CD4-positive, alpha-beta T cell treated with Interleukin-12 subunit alpha and Interleukin-12 subunit beta, for 1 hour (primary cell): ENCODE measurements at places on chromosomes 2 and 18.

GRCh38 chr2:68083346-68083745 lies 20.5 kb upstream of the C1D start:
- no peak for DNase-seq

DNA sequence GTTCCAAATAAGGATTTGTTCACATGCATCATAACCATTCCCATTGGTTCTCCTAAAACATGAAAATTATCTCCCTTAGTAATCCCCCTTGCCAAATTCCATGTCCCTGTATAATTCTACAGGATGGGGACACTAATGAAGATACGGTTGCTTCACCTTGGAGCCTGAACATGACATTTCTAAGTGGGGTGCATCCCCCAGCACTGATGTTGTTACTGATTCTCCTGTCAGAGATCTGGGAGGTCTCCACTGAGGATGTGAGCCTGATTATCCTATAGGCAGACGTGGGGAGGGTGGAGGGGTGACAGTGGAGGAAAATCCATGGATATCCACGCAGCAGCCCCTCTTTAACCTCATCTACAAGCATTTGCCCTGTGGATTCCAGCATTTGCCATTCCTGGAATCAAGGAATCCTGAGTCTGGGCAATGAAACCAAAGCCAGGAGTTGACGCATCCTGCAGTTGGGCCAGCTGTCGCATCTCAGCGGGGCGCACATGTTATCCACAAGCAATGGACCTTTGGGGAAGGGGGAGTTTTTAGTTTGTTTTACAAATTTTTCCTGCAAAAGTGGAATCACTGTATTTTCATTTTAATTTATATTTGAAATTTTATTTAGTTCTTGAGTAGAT lies 57.3 kb downstream of the HK2 start:
- no peak for DNase-seq

DNA sequence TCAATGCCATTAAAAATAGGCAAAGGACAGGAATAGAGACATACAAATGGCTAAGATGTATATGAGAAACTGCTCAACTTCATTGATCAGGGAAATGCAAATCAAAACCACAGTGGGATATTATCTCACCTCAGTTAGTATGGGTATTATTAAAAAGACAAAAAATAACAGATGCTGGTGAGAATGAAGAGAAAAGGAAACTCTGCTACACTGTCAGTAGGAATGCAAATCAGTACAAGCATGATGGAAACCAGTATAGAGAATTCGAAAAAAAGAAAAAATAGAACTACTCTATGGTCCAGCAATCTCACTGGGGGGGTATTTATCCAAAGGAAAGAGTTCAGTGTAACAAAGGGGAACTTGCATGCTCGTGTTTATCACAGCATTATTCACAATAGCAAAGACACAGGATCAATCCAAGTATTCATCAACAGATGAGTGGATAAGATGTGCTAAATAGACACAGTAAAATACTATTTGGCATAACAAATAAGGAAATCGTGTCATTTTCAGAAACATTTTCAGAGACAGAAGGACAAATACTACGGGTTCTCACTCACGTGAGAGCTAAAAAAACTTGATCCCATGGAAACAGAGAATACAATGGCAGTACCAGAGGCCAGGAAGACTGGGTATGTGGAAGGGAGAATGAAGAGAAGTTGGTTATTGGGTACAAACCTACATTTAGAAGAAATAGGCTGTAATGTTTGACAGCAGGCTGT lies 60.6 kb downstream of the CCDC74A start:
- DNase-seq: no peak

DNA sequence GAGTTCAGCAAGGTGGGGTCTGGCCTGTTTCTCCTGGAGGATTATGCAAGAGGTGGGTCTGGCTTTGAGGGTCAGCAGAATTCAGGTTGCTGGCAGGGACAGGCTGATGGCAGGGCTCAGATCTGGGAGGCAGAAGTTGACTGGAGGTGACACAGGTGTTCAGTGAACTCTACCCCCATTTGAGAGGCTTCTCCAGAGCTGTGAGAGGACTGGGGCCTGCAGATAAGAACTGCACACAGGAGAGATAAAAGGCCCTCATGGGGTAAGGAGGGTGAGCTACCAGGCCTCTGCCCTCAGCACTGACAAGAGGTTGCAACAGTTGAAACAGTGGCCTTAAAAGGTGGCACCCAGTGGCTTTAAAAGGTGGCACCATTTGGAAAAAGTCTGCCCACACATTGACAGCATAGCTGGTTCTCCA lies 13.1 kb downstream of the MOCOS start:
- DNase-seq: no peak

DNA sequence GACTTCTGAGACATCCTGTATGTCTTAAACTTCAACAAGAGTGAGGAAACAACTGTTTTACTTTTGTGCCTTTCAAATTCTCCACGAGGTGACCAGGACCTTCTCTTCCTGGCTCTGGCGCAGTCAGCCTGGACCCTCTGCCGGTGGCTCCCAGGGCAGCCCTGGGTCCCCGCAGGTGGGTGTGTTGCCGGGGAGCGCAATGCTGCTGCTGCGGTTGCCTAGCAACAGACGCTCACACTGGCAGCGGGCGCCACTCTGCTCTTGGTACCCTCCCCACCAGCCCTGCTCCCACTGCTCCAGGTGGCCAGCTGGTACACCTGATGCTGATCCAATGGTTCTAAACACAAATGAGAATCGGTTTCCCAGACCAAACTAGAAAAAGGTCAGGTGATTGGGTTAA lies 58.7 kb downstream of the GNAL start:
- DNase-seq: no peak

DNA sequence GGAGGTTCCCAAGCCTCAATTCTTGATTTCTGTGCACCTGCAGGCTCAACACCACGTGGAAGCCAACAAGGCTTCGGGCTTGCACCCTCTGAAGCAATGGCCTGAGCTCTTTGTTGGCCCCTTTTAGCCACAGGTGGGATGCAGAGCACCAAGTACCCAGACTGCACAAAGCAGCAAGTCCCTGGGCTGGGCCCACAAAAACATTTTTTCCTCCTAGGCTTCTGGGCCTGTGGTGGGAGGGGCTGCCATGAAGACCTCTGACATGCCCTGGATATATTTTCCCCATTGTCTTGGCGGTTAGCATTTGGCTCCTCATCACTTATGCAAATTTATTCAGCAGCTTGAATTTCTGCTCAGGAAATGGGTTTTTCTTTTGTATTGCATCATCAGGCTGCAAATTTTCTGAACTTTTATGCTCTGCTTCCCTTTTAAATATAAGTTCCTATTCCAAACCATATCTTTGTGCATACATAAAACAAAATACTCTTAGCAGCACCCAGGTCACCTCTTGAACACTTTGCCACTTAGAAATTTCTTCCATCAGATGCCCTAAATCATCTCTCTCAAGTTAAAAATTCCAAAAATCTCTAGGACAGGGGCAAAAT lies 9.0 kb upstream of the MATN3 start:
- DNase-seq: no peak

- DNase-seq: no peak
These were observed 80.1 kb downstream of the SDC1 start for GRCh38 chr2:20144861-20145260.

DNA sequence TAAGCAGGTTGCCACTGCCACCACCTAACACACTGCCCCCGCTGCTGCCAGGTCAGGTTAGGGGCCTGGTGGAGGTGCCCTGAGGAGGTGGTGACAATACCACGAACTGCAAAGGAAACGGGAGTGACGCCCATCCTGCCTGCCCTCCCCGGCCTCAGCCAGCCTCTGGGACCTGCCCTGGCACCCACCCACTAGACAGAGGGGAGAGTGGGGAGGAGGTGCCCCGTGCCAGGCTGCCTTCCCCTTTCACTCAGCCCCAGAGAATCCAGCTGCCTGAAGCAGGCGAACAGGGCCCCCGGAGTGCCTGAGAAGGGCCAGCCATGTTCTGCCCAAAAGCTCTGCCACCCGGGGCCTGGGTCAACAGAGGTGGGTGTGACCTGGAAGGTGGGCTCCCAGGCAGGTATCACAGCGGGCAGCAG lies 44.5 kb upstream of the FOSL2 start:
- DNase-seq: peak; percentile 75

DNA sequence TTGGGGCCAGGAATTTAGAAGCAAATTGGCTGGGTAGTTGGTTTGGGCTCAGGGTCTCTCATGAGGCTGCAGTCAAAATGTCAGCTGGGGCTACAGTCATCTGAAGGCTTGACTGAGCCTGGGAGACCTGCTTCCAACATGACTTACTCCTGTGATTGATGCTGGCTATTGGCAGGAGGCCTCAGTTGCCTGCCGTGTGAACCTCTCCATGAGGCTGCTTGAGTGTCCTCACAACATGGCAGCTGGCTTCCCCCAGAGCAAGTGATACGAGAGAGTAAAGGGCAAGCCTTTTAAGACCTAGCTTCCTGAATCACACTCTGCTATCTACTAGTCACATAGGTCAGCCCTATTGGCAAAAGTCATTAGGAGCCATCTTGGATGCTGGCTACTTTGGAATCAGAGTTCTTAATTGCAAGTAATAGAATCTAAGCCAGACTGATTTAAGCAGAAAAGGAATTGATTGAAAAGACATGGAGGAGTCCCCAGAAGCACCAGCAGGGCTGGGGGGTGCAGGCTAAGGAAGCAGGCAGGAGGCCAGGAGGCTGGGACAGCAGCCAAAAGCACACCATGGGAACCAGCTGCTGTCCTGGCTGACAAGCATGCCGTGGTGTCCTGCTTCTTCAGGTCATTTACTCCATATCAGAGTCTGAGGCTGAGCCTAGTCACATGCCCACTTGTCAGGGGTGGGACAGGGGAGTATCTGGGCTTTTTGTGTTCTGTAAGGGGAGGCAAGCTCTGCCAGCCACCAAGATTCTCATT lies 7.8 kb upstream of the GIGYF2 start:
- DNase-seq: no peak

GRCh38 chr2:42063431-42064171 lies 15.8 kb downstream of the PKDCC start:
- no peak for DNase-seq

GRCh38 chr2:169300636-169301530 lies 61.5 kb downstream of the LRP2 start:
- DNase-seq: no peak

- DNase-seq: no peak
These were observed 598.3 kb upstream of the REG3G start for GRCh38 chr2:78427170-78427569.

DNA sequence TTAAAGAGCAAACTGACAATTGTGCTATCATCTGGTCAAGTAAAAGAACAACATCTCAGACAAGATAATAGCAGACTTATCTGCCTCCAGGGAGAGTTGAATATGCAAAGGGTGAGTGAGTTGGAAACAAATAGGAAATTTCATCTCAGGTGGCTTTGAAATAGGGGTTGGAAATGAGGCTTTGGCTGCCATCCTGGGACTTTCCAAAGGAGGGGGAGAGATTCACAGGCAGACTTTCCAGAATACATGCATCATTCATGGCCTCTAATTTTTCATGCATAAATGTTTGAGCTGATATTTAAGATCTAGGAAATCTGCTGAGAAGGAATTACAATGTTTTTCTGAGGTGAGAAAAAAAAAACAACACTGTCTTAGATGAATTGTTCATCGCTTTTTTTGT lies 300.5 kb downstream of the ALK start:
- DNase-seq: no peak

DNA sequence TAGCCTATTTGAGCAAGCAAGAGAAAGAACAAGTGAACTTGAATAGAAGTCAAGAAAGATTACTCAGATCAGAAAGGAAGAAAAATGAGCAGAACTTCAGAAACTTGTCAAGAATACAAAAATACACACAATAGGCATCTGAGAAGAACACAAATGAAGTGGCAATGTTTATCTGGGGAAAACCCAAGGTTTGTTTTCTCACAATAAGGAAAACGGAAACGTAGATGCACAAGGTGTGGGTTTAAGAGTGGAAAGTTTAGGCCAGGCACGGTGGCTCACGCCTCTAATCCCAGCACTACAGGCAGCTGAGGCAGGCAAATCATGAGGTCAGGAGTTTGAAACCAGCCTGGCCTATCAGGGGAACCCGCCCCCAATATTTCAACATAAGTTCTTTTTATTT lies 159.5 kb upstream of the GYPC start:
- no peak for DNase-seq

DNA sequence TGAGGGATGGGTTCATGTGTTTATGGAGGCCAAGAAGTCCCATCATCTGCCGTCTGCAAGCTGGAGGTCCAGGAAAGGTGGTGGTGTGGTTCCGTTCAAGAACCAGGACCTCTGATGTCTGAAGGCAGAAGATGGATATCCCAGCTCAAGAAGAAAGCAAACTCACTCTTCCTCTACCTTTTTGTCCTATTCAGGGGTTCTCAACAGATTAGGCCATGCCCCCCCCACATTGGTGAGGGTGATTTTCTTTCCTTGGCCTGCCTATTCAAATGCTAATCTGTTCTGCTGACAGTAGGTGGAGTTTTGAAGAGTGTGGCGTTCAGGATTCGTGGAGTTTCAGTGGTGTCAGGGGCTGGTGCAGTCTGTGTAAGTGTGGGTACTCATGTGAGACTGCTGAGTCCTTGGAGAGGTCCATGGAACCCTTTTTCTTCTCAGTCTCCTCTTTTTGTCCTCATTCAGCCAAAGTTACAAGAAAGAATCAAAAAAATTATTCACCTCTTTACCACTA lies 5.9 kb downstream of the MSL3B start:
- DNase-seq: no peak

GRCh38 chr2:136384531-136385303 lies 266.8 kb upstream of the CXCR4 start:
- DNase-seq: peak; percentile 74

GRCh38 chr2:31580321-31581117 lies at the start of gene SRD5A2:
Gene SRD5A2, minus strand, starts transcription at chr2:31580938. Its CDS starts 38 bp downstream, at chr2:31580900.
- no peak for DNase-seq

- peak; percentile 4 for DNase-seq
These were observed 261.6 kb downstream of the LTBP1 start for GRCh38 chr2:33208400-33208799.

- DNase-seq: no peak
These were observed 135.1 kb upstream of the TFPI start for GRCh38 chr2:187689372-187689771.

GRCh38 chr18:25146512-25146910 lies 205.5 kb downstream of the ZNF521 start:
- DNase-seq: no peak

GRCh38 chr2:72581560-72582181 lies 244.2 kb downstream of the EXOC6B start:
- DNase-seq: no peak

DNA sequence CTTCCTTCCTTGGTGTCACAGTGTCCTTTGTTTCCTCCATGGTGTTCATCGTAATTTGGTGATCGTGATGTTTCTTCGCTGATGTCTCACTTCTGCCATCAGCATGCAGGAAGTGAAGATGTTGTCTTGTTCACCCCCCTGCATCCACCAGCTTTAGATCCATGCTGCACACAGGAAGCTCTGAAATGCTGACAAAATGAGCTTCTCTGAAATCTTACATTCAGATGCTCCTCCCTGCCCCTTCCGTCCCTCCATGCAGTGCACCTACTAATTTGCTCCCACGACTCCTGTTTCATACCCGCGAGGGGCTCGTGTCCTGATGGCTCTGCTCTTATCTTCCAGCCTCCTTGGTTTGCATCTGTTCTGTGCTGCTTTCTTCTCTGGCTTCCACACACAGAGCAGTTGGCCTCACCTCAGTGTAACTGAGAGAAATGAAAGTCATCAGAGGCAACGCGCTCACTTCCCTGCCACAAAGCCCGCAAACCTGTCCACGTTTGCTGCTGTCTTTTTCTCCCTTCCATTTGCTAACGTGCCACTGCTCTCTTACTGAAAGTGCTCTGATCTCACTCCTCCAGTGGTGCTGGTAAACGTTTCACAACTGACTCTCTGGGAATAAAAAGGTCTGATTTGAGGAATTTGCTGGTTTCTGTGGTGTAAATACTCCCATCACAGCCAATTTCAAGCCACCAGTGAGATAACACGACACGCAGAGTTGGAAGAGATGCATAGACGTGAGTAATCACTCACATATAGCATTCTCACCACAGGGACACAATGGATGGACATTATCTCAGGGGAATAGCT lies 41.0 kb upstream of the MGAT4A start:
- peak; percentile 75 for DNase-seq
